ENCODE measurements at places on chromosomes 6 and 20.
A peak's percentile ranks its signal among the peaks of the same experiment; 100 is the strongest.

DNA sequence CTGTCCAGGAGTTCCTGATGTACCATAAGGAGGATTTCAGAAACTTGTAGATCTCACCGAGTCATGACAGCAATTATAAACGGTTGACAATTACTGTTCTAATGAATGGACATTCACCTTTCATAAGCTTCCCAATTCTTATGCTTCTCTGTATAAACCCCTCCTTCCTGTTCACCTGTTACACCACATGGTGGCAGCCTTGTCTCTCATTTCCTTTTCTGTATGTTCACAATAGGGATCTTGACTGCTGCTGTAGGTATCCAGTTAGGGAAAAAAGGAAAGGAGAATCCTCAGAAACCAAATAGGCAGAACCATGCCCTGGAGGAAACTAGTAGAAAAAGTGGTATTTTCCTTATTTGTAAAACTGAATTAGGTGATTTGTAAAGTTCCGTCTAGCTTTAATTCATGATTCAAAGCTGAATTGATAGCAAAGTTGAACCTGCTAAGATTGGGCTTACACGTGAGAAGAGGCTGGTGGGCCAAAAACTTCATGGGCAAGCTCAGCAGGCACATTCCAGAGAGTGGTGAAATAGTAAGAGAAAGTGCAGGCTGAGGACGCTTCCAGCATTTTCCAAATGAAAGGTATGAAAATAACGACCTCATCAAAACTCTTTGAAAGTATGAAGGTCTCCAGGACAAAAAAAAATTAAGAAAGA, 29.0 kb upstream of the TBPL1 start:
- peak; percentile 89 for DNase-seq

- DNase-seq, result no peak
Measured at GRCh38 chr20:31996996-31997395, 13.2 kb upstream of the CCM2L start.

- DNase-seq, result no peak
Measured at GRCh38 chr6:14655201-14656061, 537.9 kb downstream of the CD83 start.

GRCh38 chr6:5164092-5164491, 79.0 kb downstream of the PPP1R3G start:
- no peak for DNase-seq

DNA sequence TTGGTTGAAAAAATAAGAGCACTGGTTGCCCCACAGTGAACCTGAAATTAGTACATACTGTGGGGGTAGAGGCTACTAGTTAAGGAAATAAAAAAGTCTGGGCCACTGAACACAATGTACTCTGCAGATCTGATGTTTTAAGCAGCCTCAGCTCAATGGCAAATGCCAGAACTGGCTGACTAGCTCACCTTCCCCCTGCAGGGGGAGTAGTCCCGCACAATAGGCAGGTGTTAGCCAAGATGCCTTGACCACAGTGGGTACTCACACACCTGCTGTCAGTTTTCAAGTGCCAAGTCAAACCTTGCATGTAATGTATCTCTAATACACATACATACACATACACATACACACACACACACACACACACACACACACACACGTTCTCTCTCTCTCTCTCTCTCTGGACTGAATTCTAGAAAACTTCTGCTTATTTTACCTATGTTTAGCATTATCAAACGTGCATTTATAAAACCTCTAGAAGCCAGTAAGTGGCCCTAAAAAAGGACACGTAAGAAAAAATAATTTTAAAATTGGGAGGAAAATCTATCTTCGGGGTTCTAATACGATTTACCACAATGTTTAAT, 36.1 kb downstream of the GMDS start:
- DNase-seq, result peak; percentile 66

- DNase-seq, result no peak
Measured at GRCh38 chr6:10505529-10505928, 15.6 kb upstream of the GCNT2 start.

GRCh38 chr6:137661601-137662000, 167.4 kb upstream of the OLIG3 start:
- DNase-seq, result peak; percentile 57

- DNase-seq, result no peak
Measured at GRCh38 chr20:34375977-34376430, 12.9 kb downstream of the ITCH start.

DNA sequence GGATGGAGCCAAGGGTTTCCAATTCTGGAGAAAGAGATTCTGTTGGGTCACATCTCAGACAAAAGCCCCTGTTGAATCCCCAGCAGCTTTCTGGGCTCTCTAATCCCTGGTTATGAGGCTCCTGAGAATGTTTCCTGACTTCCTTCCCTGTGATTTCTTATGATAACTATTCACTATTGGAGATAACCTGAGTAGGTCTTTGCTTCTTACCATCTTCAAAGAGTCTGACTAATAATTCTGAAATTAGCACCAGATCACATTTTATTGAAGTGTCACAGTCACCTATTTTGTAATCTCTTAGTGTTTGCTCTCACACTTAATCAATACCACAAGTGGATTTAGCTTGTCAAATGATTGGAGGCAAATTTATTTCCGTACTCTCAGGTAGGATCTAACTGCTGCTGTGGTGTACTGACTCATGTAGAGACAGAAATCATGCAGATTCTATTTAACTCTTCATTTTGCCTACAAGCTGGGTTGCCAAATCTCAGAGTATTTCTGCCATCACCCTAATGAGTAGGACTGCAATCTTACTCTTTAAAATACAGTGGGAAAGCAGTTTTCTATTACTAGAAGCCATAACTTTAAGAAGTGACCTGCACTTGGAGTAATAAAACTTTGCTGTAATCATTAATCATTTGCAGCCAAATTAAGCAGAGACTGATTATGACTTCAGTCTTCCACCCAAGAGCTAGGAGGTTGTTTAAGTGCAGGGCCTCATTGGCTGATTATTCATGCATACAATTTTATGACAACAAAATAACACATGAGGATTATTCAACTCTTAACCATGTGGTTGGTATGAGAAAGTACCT, 422.1 kb downstream of the EPM2A start:
- no peak for DNase-seq

- no peak for DNase-seq
Measured at GRCh38 chr6:105200133-105200730, 20.4 kb upstream of the POPDC3 start.

- DNase-seq, result peak; percentile 40
Measured at GRCh38 chr20:47187450-47188195, 168.9 kb downstream of the ZMYND8 start.

GRCh38 chr20:41391587-41392001, 25.0 kb upstream of the EMILIN3 start:
- DNase-seq, result no peak

Data from hematopoietic multipotent progenitor cell treated with erythropoietin and hydrocortisone succinate and interleukin-3 and kit ligand, for 6 days (in vitro differentiated cells).